Stimulated activated CD8-positive, alpha-beta memory T cell treated with anti-CD3 and anti-CD28 coated beads, Interleukin-4, amount 100 ng/mL, for 4 hours (primary cell): ENCODE measurements at places on chromosomes 12 and 14.

- no peak for DNase-seq
Observed at GRCh38 chr14:103730490-103731035, 15.0 kb downstream of the ZFYVE21 start.

GRCh38 chr12:127925971-127926370, 341.0 kb upstream of the TMEM132C start:
- DNase-seq = no peak

DNA sequence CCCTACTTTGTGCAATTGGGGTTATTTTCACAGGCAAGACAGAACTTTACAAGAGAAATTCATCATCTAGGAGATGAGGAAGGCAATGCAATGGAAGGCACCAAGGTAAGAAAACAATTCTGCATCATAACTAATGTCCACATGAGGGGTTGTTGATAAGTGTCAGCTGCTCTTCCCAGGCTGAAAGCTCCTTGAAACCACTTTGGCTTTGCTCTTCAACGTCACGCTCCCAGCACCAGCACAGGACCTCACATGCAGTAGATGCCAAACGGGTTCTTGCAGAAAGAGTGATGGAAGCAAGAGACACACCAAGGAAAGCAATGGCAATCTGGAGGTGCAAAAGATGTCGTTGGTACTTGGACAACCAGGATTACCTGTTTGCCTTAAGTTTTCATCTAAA, 485.5 kb downstream of the BCL11B start:
- no peak for DNase-seq

DNA sequence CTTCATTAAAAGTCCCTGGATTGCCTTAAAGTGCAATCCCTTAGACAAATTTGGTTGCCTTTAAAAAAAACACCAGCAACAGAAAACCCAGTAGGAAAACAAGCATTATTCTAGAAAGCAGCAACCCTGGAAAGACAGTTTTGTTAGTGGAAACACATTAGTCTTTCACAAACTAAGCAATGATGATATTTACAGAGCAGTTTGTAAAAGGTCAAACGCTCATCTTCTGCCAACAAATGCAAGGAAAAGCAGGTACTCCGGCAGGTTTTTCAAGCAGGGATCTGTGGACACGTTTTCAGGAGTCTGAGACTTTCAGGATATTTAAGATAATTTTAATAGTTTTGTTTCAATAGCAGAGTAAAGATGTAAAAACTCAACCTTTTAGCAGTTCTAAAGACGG, 202.2 kb downstream of the EXOC5 start:
- DNase-seq = no peak

GRCh38 chr12:27511031-27511722, 12.8 kb upstream of the PPFIBP1 start:
- no peak for DNase-seq

GRCh38 chr12:25107920-25108319, 87.0 kb downstream of the DNAI7 start:
- no peak for DNase-seq

DNA sequence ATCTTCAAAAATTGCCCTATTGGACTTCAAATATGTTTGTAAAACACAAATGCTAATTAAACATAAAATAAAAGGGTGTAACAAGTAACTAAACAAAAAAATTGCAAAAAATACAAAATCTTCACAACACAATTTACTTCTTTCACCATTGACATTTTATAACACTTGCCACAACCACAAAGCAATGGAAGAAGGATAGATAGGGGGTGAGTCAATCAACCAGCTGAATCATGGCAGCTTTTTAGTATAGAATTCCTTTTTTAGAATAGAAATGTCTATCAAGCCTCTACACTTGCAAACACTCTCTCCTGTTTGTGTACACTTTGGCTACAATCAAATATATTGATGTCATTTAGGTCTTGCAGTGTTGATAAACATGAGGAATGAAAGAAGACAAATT, 232.7 kb downstream of the SLC16A7 start:
- no peak for DNase-seq

- DNase-seq = no peak
Observed at GRCh38 chr14:68255693-68256178, 436.2 kb downstream of the RAD51B start.

DNA sequence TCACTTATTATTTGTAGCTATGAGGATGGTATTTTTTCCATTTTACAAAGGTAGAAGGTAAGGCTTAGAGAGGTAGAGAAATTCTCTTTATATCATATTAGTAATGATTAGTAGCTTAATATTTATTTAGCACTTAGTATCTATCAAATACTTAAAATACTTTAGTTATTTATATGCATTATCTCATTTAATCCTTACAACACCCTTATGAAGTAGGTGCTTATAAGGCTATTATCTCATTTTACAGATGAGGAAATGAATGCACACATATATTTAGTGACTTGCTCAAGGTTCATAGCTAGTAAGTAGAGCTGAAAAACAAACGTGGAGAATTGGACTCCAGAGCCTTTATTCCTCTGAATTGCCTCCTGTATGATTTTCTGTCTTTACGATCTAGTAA, 11.0 kb downstream of the RAB5B start:
- no peak for DNase-seq

- DNase-seq = no peak
Observed at GRCh38 chr12:91613223-91613779, 430.7 kb upstream of the DCN start.

- no peak for DNase-seq
Observed at GRCh38 chr12:11710431-11710830, 61.0 kb downstream of the ETV6 start.

DNA sequence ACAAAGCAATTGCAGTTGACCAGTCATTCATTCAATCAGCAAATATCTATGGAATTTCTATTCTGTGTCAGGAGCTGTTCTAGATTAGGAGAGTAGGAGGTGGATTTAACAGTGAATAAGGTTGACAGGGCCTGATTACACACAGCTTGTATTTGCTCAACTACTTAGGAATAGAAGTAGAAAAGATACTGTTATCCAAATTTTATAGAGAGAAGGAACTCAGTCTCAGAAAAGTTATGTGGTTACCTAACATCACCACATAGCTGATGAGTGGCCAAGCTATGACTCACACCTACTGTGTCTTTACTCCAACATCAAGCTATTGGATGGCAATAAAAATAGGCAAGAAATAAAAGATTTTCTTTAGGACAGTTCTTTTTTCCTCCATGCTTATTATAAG, 374.8 kb downstream of the RMST start:
- DNase-seq = no peak

- no peak for DNase-seq
Observed at GRCh38 chr12:5171701-5172100, 128.0 kb downstream of the KCNA5 start.

- no peak for DNase-seq
Observed at GRCh38 chr12:11755302-11755930, 105.9 kb downstream of the ETV6 start.

- no peak for DNase-seq
Observed at GRCh38 chr12:8697120-8697475, 693 bp upstream of the RIMKLB start.

- DNase-seq = no peak
Observed at GRCh38 chr14:103542605-103543088, 13.7 kb downstream of the TRMT61A start.

GRCh38 chr12:131910302-131911027, 16.0 kb downstream of the ULK1 start:
- DNase-seq = no peak

DNA sequence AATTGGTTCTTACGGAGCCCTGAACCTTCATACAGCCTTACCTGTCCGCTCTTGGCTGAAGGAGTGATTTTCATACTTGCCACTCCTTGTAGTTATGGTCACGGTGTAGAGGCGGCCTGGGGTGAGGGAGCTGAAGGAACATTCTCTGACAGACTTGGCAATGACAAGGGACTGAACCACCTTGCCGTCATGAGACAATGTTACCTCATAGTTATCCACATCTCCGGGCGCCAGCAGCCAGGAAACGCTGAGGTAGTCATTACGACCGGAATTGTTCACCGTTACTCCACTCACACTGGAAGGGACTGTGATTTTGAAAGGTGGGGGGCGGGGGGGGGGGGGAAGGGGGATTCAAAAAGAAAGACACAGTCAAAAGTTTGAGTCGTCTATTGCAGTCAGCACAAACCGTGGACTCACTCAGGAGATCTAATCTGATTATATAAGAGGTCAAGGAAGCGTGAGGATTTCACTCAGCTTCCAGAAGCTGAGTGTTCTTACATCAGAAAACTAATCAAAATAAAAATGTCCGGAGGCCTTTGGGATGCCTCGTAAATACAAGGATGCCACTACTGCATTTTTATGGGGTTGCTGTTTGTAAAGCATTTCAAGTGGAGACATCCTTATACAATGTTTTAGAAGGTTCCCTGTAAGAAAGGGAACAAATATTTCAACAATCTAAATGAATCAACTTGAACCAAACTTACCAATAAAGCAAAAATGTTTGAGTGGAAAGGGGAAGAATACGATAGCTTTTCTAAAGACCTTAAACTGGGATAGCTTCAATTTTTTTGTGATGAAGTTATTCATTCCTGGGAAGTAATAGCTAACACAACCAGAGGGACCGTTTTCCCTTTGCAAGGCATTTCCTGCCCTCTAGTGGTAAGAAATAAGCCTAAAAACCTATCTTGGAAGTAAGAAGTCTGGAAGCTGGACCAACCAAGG, 60.6 kb downstream of the PTPRB start:
- no peak for DNase-seq

GRCh38 chr14:50407111-50407812, 10.6 kb upstream of the CDKL1 start:
- DNase-seq = no peak

DNA sequence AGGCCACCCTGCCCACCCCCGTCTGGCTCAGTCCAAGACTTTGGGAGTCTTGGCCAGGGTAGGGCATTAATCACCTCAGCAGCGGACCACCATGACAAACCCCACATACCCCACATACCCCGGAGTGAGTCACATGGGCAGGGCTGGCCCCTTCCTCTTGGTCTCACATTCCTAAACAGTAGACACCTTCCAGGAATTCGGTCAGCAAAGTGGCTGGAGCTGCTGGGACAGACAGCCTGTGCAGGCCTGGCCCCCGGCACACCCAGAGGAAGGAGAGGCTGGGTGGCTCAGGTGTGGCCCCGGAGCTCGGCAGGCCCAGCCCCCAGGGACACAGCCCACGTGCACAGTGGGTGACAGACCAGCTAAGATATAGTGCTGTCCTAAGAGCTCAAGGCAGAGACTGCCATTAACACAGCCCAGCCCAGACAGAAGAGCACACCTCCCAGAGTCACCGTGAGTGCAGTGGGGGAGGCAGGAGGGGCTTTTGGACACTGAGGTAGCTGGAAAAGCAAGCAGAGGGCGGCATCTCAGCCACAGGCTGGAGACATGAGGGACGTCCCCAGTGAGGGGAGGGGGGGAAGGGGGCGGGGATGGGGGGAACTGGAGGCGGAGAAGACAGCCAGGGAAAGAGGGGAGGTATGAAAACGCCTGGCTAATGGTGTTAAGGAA, 24.0 kb downstream of the CCDC85C start:
- DNase-seq = no peak

GRCh38 chr14:62468946-62469345, 576.3 kb downstream of the KCNH5 start:
- no peak for DNase-seq

DNA sequence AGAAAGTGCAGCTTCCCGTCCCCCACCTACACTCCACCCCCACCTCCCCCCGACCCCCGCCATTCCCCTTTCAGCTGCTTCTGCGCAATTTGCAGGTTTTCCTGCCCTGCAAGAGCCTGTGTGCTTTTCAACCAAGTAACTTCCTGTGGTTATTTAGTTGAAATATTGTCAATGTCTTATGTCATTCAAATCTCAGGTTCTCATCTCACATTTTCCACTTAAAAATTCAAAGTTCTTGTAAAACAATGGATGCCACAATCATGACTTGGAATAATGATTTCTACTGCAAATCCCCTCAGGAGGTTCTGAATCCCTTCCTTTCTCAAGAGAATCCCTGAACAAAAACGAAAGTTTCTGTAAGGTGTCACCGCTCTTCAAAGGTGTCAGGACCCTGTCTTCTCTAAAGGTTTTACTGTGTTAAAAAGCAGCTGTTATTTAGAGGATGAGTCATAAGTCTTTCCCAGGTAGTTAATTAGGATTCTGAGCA, 31.6 kb downstream of the WBP11 start:
- DNase-seq = peak; percentile 35

DNA sequence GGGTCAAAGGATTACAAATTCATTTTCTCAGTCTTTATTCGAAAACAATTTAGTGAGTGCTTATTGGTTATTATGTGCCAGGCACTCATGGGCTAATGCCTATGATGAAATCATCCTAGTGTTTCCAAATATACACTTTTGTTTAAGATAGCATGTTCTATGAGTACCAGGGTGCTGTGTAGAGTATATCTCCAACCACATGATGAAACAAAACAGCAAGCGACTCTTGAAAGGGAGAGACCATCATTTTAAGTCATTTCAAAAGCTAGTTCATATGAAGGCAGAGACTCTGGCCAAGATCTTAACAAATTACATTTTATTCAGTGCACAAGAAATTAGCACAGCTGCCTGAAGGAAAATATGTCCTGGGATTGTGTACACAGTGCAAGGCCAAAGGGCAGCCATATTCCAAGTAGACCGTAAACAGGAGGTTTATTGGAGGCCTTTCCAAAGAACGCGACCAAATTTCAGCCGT, 204.2 kb downstream of the EFCAB11 start:
- DNase-seq = no peak

- DNase-seq = no peak
Observed at GRCh38 chr14:100739306-100739705, 12.6 kb downstream of the DLK1 start.

- DNase-seq = no peak
Observed at GRCh38 chr12:30155001-30155730, 371.4 kb upstream of the TMTC1 start.

GRCh38 chr12:40439771-40440492, 215.1 kb downstream of the LRRK2 start:
- DNase-seq = no peak

DNA sequence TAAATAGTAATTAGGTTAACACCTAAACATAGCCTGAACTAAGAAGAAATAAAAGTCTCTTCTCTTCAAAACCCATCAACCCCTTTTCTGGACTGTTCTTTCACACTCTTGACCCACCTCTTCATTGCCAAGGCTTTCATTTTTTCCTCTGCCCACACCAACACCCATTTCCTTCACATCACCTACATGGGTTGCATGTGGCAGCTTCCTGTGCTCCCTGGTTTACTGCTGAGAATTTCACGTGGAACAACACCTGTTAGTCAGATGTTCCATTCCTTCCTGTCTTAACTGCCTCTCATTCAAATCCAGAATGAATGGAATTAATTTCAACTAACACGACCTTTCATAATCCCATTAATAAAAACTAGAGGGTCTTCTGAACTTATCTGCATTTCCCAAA, 157.3 kb downstream of the BCAT1 start:
- DNase-seq = no peak

DNA sequence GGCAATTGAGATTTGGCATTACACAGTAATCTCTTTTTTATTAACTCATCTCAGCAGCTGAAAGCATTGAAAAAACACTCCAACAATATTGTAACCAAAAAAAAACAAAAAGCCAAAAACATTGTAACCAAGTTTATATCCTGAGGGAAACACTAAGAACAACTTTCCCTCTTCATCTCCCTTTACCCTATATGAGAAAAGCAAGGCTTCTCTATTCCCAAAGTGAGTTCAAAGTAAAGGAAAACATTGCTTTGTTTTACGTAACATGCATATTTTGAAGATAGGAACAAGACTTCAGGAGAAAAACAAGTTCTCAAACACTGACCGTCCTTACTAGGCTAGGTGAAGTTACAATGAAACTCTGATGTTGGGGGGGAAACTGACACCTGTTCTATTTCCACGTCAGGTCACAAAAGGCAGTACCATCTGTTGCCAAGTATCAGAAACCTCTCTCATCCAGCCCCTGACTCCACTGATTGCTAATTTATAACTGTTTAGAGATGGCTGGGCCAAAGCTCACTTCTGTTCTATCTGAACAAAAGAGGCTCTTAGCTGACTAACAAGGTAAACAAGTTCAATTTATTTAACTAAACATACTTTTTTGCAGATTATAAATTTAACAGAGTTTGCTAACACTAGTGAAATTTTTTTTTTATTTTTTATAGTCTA, 67.9 kb upstream of the PLXNC1 start:
- DNase-seq = no peak
